Spleen (tissue), 13 donors: ENCODE measurements at places on chromosomes 2 and 18. TPM values are rescaled to one million over a fixed set of nuclear protein-coding genes. Genes with fewer than 3 reads are reported as not detected.

ERBB4 gene
- 0.02 TPM for polyA plus RNA-seq

GKN2 gene
- 0.26 TPM for polyA plus RNA-seq

KCNF1 gene
- 0.91 TPM for polyA plus RNA-seq

ROCK1 gene
- 9.1 TPM for polyA plus RNA-seq

GRCh38 chr18:44409515-44409914 is 271.2 kb upstream of the SETBP1 start:
- no peak for DNase-seq

DNA sequence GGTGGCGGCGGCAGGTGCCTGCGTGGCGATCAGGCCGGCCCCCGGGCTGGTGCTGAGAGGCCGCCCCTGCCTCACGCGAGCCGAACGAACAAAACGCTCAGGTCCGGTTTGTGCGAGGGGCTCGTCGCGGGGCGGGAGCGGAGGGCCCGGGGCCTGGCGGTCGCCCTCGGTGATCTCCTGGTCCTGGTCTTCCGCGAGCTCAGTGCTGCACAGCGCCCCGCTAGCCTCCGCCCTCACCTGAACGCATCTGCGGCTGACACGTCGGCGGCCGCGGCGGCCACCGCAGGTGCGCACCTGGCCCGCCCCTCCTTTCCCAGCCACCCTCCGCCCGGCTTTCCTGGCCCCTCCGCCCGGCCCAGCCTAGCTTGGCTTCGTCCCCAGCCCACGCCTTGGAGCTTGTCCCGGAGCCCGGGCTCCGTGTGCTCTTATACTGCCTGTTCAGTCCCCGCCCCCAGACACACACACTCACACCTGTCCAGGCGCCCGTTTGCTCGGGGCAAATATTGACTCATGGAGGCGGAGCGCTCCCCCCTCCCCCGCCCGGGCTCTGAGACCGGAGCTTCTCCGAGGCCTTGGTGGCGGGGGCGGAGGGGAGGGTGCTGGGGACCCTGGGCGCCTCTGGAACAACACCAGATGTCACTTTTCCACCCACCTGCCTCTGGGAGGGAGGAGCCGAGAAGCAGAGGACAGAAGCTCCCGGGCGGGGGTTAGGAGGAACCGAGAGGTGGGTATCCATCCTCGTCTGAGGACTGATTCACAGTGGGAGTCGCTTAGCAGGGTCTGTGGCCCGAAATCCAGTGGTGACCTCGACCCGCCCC is 8.6 kb upstream of the CRYBA2 start:
- DNase-seq = no peak

GRCh38 chr18:80042785-80043184 is 8.6 kb downstream of the RBFA start:
- no peak for DNase-seq

DNA sequence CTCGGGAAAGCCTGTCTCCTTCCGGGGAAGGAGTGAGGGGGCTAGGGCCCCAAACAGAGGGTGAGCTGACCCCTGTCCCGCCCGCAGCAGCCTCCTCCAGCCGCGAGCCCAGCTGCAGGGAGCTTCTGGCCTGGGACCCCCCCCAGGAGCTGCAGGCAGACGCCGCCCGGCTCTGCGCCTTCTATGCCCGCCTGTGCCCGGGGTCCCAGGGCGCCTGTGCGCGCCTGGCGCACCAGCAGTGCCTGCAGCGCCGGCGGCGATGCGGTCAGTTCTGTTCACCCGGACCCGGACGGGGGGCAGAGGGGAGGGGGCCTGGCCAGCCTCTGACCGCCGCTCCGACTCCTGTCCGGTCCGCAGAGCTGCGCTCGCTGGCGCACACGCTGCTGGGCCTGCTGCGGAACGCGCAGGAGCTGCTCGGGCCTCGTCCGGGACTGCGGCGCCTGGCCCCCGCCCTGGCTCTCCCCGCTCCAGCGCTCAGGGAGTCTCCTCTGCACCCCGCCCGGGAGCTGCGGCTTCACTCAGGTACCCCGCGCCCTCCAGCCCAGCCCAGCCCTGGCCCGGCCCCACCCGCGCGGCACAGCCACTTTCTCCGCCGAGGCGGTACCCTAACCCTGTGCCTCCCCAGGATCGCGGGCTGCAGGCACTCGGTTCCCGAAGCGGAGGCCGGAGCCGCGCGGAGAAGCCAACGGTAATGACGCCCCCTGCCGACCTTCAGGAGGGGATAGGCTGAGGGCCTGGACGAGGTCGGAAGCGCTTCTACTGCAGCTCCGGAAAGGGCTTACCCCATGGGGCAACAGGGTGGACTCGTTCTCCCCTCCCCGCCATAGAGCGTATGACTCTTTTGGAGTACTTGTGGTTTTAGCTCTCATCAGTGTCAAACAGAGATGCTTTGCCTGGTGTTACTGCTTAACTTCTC is 2.0 kb upstream of the CHRND start:
- DNase-seq = no peak

DNA sequence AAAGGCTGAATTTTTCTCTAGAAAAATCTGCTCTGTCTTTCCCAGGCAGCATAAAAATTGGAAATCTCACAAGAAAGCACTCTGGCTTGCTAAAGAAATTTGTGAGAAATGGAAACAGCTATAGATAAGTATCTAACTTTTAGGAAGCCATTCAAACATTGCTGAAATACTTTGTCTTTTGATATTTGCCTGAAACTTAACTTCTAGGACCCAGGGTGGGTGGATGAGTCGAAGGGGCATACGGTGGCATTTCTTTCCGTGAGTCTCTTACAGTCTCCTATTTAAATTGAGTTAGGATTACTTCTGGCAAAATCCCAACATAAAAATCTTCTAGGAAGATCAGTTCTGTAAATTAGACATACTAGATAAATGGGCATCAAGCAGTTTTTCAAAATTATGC is 532 bp upstream of the COL3A1 start:
- DNase-seq = no peak

DNA sequence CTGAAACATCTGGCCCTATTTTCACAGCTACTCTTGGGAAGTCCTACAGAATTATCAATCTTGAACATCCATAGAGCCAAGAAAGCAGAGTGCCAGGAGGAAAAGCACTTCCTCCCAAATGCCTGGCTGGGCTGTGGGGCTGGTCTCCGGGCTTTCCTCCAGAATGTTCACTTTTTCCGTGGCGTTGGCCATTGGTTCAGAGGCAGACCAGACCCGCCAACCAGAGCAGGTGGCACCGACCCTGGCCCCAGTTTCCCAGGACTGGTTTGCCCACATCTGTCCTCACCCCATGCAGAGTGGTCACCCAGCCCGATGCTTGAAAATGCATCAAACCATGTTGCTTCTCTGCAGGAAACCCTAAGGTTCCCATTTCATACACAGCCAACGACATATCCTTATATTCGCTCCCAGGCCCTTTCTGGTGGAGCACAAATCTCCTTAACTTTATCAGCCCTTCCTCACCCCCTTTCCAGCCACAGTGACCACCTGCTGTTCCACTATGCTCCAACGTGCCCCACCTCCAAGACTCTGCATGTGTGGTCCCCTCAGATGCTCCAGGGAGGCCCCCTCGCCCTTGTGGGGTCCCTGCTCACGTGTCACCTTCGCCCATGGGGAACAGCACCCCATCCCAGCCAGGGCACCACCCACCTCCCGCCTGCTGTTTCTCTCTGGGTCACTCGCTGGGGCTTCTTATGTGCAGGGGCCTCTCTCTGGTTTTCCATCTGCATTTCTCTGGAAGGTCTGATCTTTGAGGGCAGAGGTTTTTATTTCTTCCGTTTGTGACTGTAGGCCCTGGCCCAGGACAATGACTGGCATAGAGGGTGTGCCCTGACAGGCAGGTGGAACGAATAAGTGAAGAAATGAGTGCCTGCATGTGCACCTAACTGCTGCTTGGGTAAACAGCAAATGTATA is 92.9 kb downstream of the PXDN start:
- DNase-seq = peak; percentile 56

- peak; percentile 73 for DNase-seq
Measured at GRCh38 chr2:33340280-33340679, 136.2 kb upstream of the RASGRP3 start.

DNA sequence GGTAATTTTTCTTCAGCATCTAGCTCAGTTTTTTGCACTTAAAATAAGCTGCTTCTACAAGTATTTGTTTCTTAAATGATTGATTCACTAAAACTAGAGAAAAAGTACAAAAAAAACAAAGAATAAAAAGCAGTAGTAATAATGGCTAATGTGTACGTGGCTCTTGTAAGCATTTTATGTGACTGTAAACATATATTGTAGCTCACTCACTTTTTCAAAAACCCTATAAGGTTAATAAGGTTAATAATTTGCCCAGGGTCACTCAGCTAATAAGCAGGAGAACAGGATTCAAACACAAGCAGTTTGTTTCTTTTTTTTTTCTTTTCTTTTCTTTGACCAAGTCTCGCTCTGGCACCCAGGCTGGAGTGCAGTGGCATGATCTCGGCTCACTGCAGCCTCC is 67.5 kb downstream of the RMDN2 start:
- no peak for DNase-seq

DNA sequence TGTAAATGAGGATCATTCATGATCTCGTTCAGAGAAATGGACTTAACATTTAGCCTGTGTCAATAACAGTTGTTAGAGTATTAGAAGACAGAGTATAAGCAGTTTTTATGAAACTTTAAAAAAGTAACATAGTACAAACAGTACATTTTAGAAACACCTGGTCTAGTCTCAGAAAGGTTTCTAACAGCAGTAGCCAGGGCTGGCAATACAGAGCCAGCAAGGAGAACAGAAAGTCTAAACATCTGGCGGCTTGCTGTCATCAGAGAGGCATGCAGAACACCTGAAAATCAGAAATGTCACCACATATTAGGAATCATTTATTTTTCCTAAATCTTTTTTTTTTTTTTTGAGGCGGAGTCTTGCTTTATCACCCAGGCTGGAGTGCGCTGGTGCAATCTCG is 50.1 kb downstream of the RPL31 start:
- DNase-seq = no peak

GRCh38 chr2:219607931-219608330 is 10.3 kb downstream of the STK11IP start:
- peak; percentile 61 for DNase-seq

GRCh38 chr2:134515137-134515536 is 203.7 kb downstream of the TMEM163 start:
- DNase-seq = no peak

DNA sequence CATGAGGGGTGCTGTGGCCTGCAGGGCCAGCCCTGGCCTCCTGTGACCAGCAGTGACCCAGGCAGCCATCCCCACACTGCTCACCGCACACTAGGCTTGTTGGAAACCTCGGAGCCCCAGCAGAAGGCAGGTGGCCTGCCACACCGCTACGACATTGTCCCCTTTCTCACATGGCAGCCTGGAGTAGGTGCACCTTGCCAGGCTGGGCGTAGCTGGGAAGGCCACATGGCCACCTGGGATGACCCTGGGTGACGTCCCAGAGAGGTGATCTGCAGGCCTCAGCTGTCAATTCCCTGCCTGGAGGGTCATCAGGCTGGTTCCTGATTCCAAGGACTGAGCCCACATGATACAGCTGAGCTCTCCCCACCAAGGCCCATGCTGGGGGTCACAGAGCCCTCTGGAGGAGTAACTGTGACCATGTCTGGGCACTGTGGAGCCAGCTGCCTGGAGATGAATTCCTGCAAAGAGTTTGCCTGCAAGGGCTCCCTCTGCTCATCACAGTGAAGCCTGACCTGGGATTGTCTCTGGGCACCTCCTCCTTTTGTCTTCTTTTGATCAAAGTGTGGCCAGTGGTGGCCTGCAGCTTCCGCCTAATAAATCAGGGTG is 119.6 kb upstream of the OTOS start:
- DNase-seq = peak; percentile 45

DNA sequence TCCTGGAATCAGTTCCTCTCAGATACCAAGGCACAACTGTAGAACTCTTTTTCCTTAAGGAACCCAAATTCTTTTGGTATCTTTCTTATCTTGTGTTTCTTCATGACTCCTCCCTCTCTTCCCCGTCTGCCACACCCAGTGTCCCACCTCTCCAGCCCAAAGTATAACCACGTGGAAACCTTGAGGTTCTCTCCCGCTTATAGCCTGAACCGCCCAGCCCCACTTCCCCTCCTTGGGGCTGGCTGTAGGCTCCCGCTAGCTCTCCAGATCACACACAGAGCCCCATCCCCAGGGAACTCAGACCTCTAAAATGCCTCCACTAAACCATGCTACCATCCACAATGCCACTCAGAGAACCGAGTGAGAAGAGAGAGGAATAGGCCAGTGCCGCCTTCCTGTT is 87.5 kb downstream of the MAPRE2 start:
- no peak for DNase-seq
